ENCODE measurements at places on chromosomes 12 and 14.

DNA sequence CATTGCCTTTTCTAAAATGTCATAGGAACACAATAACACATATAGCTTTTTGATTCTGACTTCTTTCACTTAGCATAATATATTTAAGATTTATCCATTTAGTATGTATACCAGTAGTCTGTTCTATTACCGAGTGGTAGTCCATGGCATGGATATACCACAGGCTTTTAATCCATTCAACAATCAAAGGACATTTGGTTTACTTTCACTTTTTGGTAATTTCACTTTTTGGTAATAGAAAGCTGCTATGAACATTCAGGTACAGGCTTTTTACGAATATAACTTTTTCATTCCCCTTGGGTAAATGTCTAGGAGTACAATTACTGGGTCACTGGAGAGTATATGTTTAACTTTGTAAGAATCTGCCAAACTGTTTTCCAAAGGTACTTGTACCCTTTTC lies 100.7 kb upstream of the PRICKLE1 start:
- no peak for DNase-seq

- DNase-seq, result no peak
Measured at GRCh38 chr14:25042362-25043299, 7.3 kb downstream of the STXBP6 start.

DNA sequence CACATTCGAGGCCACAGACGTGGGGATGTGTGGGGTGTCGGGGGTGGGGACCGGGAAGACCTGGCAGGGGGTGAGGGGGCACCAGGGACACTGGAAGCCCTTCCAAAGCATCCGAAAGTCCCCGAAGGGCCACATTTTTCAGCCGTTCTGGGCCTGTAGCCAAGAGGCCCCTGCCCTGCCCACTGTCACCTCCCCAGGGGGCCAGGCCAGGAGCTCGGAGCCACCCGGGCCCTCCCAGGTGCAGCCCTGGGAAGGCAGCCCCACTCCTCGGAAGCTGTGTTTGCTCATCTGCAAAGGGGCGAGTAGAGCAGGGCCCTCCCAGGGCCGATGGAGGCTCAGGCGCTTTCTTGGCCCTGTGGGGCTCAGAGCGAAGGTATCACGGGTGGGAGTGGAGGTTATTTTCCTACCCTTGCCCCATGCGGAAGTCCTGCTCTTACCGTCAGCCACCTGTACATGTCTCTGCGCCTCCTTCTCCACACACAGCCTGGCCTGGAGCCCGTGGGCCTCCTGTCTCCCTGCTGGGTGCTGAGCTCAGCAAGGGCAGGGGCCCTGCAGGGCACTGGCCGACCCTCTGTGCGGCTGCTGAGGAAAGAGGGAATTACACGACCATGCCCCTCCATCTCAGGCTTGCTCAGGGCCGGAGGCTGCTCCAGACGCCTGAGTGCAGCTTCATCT lies 27.2 kb downstream of the NOC4L start:
- no peak for DNase-seq

DNA sequence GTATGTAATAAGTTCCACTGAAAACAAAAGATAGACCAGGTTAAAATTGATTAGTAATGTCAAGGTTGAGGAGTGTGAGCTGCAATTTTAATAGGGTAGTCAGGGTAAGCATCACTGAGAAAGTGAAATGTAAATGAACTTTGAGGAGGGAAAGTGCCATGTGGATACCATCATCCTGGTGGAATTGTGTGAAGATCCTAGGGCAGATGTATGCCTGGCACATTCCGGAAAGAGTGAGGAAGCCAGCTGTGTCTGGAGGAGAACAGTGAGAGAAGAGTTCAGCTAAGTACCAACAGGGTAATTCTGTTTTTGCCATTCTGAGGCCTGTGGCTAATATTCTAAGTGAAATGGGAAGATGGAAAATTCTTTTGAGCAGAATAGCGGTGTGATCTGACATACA lies 2.9 kb upstream of the CLEC2A start:
- no peak for DNase-seq

GRCh38 chr12:96396914-96397313 lies 3.3 kb downstream of the CDK17 start:
- DNase-seq, result no peak

DNA sequence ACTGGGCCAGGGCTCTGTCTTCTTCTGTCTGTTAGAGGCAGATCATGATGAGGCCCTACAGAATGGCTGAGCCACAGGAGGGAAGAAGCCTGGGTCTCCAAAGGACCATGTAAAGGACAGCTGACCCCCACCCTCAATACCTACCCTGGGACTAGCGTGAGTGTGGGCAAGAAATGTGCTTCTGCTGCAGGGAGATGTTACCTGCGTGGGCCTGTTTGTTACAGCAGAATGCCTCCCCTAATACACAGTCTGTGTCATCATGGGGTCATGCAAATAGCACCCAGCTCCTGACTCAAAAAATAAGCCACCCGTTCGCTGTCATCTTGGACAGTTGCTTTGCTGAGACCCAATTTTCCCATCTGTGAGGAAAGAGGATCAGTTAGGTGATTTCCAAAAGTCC lies 90.6 kb downstream of the CALM1 start:
- DNase-seq, result no peak

- DNase-seq, result no peak
Measured at GRCh38 chr14:99581374-99581773, 22.6 kb downstream of the CCDC85C start.

- no peak for DNase-seq
Measured at GRCh38 chr14:59123531-59123930, 64.9 kb upstream of the DAAM1 start.

GRCh38 chr14:74695406-74695805 lies 17.5 kb downstream of the AREL1 start:
- no peak for DNase-seq

DNA sequence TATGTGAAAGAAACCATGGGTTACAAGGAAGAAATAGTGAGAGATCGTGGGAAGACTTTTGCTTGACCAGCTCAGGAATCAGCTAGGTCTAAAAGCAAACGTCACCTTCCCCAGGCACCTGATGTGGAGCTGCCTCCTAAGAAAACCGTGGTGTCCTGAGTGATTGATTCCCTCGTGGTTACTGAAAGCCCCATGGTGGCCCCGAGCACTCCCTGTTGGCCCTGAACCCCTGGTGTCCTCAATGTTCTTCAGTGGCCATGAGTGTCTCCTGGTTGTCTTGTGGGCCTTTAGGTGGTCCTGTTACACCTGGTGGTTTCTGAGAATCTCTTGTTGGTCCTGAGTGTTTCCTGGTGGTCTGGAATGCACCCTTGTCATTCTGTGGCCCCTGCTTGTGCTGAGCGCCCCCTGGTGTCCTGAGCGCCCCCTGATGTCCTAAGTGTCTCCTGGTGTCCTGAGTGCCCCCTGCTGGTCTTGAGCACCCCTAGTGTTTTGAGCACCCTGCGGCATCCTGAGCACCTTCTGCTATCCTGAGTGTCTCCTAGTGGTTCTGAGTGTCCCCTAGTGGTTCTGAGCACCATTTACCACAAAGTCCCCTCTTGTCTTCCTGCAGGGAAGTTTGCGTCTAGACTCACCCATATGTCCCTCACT lies 518.7 kb downstream of the TMEM121 start:
- peak; percentile 83 for DNase-seq

GRCh38 chr14:58298477-58299400 lies at the start of gene ARID4A:
Gene ARID4A, plus strand, starts transcription at chr14:58298555. Its CDS starts 1,300 bp downstream, at chr14:58299855.
- DNase-seq, result peak; percentile 37

GRCh38 chr12:89862511-89863445 lies 154.1 kb upstream of the ATP2B1 start:
- DNase-seq, result peak; percentile 79

GRCh38 chr12:118650586-118650960 lies 274.2 kb downstream of the SUDS3 start:
- no peak for DNase-seq

DNA sequence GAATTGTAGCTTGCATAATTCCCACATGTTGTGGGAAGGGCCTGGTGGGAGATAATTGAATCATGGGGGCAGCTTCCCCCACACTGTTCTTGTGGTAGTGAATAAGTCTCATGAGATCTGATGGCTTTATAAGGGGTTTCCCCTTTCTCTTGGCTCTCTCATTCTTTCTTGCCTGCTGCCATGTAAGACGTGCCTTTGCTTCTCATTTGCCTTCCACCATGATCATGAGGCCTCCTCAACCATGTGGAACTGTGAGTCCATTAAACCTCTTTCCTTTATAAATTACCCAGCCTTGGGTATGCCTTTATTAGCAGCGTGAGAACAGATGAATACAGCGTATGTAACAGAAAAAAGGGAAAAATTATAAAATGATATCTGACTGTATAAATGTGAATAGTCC lies 21.1 kb downstream of the C12orf71 start:
- DNase-seq, result no peak

DNA sequence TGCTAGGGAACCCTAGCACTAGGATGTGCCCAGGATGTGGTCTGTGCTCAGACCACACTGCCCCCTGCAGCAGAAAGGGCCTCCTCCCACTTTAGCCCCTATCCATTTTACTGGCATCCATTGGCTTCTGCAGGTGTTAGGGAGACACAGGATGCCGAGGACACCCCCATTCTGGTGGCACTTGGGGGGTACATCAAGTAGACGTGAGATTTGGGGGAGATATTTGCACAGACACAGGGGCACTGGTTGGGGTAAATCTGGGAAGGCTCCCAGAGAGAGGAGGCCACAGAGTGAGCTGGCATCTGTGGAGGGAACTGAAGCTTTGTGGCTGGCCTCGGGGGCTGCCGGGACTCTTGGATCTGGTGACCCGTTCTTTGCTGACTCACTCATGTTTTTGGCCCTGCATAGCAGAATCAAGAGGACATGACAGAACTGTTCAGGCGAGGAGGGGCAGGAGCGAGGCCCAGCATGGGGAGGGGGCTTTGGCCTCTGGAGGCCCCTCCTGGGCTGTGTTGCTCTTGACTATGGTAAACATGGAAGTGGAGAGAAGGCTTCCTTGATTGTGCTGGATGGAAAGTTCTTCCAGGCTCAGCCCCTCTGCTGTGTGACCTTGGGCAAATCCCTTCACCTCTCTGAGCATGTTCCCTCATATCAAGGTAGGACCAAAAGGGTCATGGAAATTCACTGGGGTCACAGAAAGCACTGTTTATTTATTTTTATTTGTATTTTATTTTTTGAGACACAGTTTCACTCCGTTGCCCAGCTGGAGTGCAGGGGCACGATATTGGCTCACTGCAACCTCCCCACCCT lies 1.8 kb downstream of the PLBD2 start:
- DNase-seq, result no peak

- DNase-seq, result no peak
Measured at GRCh38 chr14:70152704-70153103, 36.0 kb downstream of the SLC8A3 start.

GRCh38 chr12:107091381-107091780 lies 2.0 kb downstream of the CRY1 start:
- no peak for DNase-seq

DNA sequence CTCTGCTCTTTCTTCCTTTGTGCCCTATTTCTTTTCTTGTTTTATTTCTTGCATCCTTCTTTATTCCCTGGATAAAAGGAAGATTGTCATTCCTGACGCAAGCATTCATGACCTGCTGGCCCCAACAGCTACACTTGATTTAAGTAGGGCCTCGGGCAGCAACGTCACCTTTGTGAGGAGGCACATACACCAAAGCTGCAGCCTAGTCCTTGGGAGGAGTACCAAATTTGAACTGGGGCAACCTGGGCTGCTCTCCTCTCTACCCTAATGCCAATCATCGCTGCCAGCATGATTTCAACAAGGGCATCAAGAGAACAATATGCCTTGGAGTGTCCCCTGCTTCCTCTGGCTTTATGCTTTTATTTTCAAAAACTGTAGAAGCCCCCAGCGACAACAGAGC lies 76.4 kb downstream of the C12orf50 start:
- no peak for DNase-seq

- no peak for DNase-seq
Measured at GRCh38 chr12:40436564-40436963, 211.8 kb downstream of the LRRK2 start.

- peak; percentile 72 for DNase-seq
Measured at GRCh38 chr12:107320929-107321631, 227.7 kb upstream of the CRY1 start.

- DNase-seq, result no peak
Measured at GRCh38 chr14:31930493-31931240, 146.4 kb upstream of the ARHGAP5 start.

DNA sequence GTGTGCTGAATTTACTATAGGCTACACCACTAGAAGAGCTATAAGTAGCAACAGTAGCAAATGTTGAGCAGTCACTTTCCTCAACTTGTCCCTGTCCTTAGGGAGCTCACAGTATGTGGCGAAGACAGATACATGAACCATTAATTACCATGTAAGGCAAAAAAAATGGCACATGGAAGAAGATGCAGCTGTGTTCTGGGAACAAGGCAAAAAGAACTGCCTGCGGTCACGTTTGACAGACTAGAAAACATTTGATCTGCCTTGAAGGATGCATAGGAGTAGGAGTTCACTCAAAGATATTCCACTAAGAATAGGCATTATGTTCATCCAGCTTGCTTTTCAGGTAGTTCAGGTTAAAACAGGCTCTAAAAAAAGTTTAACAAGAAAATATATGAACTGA lies 46.5 kb upstream of the IFNG-AS1 start:
- no peak for DNase-seq

- no peak for DNase-seq
Measured at GRCh38 chr12:50514526-50515276, 9.9 kb downstream of the DIP2B start.
